Upper lobe of right lung (tissue), 1 donor: ENCODE measurements at places on chromosomes 3 and 15. TPM values are rescaled to one million over a fixed set of nuclear protein-coding genes. Genes with fewer than 3 reads are reported as not detected.

DNA sequence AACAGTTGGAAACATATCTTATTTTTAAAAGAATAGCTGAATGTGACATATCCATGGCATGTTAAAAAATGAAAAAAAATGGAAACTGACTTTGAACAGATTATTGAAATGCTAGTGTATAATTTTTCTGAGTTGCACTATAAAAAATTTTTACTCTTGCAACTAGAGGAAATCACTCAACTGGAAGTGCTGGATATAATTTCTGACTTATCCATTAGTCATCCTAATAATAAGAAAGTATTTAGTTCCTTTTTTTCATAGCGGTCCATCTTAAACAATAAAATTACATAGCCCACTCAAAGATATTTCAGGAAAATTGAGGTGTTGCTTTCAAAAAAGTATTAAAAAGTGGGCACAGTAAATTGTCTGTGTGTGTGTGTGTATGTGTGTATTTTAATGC, 80.7 kb downstream of the MBNL1 start:
- H3K27me3 ChIP-seq: no peaks in the 10 kb centered on the region
- no peak overlapping the region for H3K4me3 ChIP-seq
- no peak overlapping the region for H3K27ac ChIP-seq
- H3K4me1 ChIP-seq: peaks cover 33% of the 10 kb centered on the region
- DNase-seq: no peak
- H3K36me3 ChIP-seq: peaks cover 8% of the 10 kb centered on the region

DNA sequence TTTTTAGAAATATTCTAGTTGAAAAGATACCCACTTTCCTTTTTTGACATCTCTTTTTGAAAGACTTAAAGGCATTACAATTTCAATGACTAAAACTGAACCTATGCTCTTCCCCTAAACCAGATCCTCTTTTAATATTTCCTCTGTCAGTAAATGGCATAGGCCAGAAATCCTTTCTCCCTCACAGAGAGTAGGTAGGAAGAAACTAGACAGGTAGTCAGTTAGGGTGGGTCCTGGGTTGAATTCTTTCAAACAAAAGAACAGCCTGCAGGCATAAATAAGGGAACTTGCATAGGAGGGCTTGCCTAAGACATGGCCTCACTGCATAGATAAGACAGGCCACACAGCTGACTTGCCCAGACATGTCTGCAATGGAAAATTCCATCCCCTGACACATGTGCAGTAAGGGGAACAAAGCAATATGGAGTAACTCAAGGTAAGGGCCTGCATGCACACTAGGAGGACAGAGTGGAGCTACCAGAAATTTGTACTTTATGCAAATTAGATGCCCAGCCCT, 23.1 kb downstream of the PLSCR5 start:
- no peaks in the 10 kb centered on the region for H3K4me1 ChIP-seq
- DNase-seq: no peak
- no peaks in the 10 kb centered on the region for H3K36me3 ChIP-seq
- H3K27ac ChIP-seq: no peak overlapping the region
- H3K4me3 ChIP-seq: no peak overlapping the region
- H3K27me3 ChIP-seq: no peaks in the 10 kb centered on the region

- no peak overlapping the region for H3K27ac ChIP-seq
- peaks cover 2% of the 10 kb centered on the region for H3K4me1 ChIP-seq
- H3K36me3 ChIP-seq: no peaks in the 10 kb centered on the region
- DNase-seq: no peak
These were observed 224.9 kb upstream of the TOPAZ1 start for GRCh38 chr3:44016818-44017217.

- no peaks in the 10 kb centered on the region for H3K27me3 ChIP-seq
- H3K4me1 ChIP-seq: peaks cover 21% of the 10 kb centered on the region
- no peaks in the 10 kb centered on the region for H3K36me3 ChIP-seq
- peak; percentile 84 for DNase-seq
- H3K4me3 ChIP-seq: no peak overlapping the region
These were observed 17.3 kb downstream of the ZDHHC19 start for GRCh38 chr3:196193736-196194541.

- H3K36me3 ChIP-seq: no peaks in the 10 kb centered on the region
- no peak overlapping the region for H3K4me3 ChIP-seq
- DNase-seq: no peak
- H3K27me3 ChIP-seq: no peaks in the 10 kb centered on the region
These were observed 261.6 kb downstream of the CD47 start for GRCh38 chr3:107829185-107829584.

GRCh38 chr3:61803983-61804382, 242.6 kb downstream of the PTPRG start:
- no peak overlapping the region for H3K4me3 ChIP-seq
- H3K36me3 ChIP-seq: no peaks in the 10 kb centered on the region
- peaks cover 34% of the 10 kb centered on the region for H3K4me1 ChIP-seq
- no peak overlapping the region for H3K27ac ChIP-seq
- no peaks in the 10 kb centered on the region for H3K27me3 ChIP-seq

- no peak overlapping the region for H3K4me3 ChIP-seq
- H3K4me1 ChIP-seq: no peaks in the 10 kb centered on the region
- H3K27ac ChIP-seq: peak overlapping the region; percentile 2
- H3K27me3 ChIP-seq: no peaks in the 10 kb centered on the region
These were observed 87.3 kb downstream of the DHX30 start for GRCh38 chr3:47890126-47890827.

DNA sequence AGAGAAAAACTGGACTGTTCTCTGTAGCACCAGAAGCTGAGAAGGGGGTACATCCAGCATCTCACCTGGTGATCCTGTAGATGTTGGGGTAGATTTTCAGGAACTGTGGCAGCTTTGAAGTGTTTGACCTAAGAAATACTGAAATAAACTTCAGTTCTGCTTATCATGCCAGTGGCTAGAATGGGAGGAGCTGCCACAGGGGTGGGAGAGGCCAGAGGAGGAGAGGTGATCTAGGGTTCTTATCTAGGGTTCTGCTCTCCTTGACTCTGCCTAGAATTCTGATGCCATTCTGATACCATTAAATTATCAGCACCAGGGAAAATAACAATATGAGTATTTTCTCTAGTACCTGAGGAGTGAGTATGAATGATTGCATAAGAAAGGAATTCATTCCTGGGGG, 10.2 kb upstream of the CPOX start:
- H3K27ac ChIP-seq: no peak overlapping the region
- no peak overlapping the region for H3K4me3 ChIP-seq
- H3K36me3 ChIP-seq: no peaks in the 10 kb centered on the region

DNA sequence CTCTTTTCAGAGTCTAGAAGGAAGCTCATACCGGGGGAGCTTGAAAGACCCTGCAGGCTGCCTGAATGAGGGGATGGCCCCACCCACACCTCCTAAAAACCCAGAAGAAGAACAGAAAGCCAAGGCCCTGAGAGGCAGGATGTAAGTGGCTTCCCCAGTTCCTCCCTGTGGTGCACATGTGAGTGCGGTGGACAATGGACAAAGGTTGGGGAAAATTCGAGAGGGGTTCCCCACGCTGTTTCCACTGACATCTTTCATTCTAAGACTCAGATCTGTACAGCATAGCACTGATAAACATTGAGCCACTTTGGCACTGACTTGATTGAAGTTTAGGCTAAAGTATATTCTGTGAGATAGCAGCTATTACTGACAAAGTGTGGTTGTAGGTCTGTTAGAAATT, 79.5 kb upstream of the UMPS start:
- H3K36me3 ChIP-seq: no peaks in the 10 kb centered on the region
- H3K4me3 ChIP-seq: no peak overlapping the region
- no peaks in the 10 kb centered on the region for H3K27me3 ChIP-seq
- no peak for DNase-seq

DNA sequence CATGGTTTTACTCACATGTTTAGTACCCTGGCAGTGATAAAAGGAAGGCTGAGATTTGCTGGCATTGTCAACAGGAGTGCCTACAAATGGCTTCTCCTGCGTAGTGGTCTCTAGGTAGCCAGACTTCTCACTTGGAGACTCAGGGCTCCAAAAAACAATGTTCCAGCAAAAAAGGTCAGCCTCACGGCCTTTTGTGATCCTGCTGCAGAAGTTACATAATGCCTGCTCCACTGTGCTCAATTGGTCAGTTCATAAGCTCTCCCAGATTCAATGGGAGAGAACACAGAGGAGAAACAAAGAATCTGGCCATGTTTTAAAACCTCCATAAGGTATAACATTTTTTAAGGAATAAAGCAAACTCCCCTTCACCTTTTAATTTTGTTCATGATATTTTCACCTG, 76.1 kb upstream of the CMSS1 start:
- DNase-seq: no peak
- H3K27ac ChIP-seq: no peak overlapping the region
- no peaks in the 10 kb centered on the region for H3K4me1 ChIP-seq
- no peaks in the 10 kb centered on the region for H3K36me3 ChIP-seq
- H3K4me3 ChIP-seq: no peak overlapping the region
- no peaks in the 10 kb centered on the region for H3K27me3 ChIP-seq

DNA sequence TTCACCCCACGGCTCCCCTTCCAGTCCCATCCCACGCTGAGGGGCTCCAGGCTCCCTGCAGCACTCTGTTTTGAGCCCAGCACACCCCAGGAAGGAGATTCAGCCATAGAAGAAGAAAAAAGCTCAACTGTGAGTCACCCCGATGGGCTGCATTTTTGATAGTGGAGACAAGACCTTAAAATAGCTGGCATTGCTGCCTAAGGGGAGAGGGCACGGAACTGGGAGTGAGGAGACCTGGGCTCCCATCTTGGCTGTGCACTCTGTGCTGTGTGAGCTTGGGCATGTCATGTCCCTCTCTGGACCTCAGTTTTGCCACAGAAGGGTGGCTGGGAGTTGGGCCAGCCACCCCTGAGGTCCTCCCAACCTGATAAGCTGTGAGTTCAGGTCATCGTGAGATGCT, 57.2 kb upstream of the SMAD6 start:
- DNase-seq: no peak
- H3K27me3 ChIP-seq: no peaks in the 10 kb centered on the region
- no peaks in the 10 kb centered on the region for H3K36me3 ChIP-seq
- H3K4me1 ChIP-seq: peaks cover 25% of the 10 kb centered on the region
- no peak overlapping the region for H3K4me3 ChIP-seq

DNA sequence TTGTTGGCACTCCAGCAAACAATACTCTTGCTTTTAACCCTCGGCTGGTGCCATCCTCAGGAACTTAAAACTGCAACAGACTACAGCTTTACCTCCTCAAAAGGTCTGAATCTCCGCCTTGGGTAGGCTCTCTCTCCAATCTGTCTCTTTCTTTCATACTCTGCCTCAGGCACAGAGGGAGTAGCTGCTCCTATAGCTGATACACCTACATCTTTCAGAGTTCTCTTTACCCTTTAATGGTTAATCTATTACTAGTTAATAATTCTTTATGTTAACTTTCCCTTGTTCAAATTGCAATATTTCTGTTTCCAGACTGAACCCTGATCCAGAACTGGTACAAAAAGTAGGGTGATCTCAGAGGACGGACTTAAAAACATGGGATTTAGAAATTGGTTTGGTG, 66.2 kb downstream of the MAP4 start:
- no peaks in the 10 kb centered on the region for H3K27me3 ChIP-seq
- no peaks in the 10 kb centered on the region for H3K36me3 ChIP-seq
- H3K4me1 ChIP-seq: peaks cover 5% of the 10 kb centered on the region
- no peak for DNase-seq

GRCh38 chr15:69973102-69973714, 124.5 kb downstream of the TLE3 start:
- H3K27me3 ChIP-seq: peaks cover 5% of the 10 kb centered on the region
- no peaks in the 10 kb centered on the region for H3K36me3 ChIP-seq
- no peaks in the 10 kb centered on the region for H3K4me1 ChIP-seq

DNA sequence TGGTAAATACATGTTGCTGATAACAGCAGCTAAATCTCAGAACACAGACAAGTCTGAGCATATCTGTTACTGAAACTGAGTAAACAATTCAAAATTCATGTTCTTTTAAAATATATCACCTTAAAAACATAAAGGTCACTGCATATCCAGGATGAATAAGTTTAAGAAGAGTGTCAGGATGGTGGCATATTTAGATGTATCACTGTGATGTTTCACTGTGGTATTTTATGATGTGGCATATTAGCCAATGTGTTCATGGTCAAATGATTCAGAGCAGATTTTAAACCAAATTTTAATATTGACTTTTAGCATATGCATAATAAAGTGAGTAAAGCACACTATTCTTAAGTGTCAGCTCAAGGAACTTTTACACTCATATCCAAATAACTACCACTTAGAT, 346.4 kb upstream of the DPPA4 start:
- no peak overlapping the region for H3K27ac ChIP-seq
- H3K4me3 ChIP-seq: no peak overlapping the region
- H3K4me1 ChIP-seq: no peaks in the 10 kb centered on the region
- DNase-seq: no peak

DNA sequence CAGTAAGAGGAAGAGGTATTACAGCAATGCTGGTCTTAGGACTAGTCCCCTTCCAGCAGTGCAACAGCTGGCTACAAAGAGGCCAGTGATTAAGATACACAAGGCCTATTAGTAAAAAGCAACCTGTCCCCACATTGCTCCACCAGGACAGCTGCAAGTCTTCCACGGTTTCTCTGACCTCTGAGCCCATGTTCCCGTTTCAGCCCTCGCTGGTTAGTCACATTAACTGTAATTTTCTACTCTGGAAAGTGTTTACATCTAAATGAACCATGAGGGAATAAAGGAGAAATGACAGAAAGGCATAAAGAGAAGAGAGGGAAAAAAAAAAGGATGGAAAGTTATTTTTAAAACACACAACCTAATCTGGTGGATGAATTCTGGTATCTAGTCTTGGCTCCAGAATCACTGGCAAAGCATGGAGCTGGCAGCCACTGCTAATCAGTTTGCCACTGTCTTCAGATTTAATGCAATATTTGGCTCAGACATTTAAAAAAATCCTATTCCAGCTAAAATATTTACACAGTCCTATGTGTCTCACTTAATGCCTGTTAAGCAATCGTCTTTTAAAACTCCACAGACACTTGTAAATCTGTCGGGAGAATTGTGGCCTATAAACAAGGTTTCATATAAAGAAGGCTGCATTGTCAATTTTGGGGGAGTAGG, 154.9 kb downstream of the GREM1 start:
- no peaks in the 10 kb centered on the region for H3K27me3 ChIP-seq
- no peak overlapping the region for H3K4me3 ChIP-seq
- H3K4me1 ChIP-seq: no peaks in the 10 kb centered on the region
- no peaks in the 10 kb centered on the region for H3K36me3 ChIP-seq
- DNase-seq: no peak
- peak overlapping the region; percentile 38 for H3K27ac ChIP-seq

The ZNF860 gene
- total RNA-seq: 1.6 TPM

The PPP2R3A gene
- 7.4 TPM for total RNA-seq

The KCNMB3 gene
- 2.5 TPM for total RNA-seq

The HES1 gene
- total RNA-seq: 43.6 TPM

The KLHL6 gene
- 24.7 TPM for total RNA-seq

The CHST14 gene
- total RNA-seq: 14.1 TPM

The FAM107A gene
- 91.5 TPM for total RNA-seq

The ATP6V1A gene
- 102 TPM for total RNA-seq

The SLC28A1 gene
- total RNA-seq: not detected

The FANCD2OS gene
- not detected for total RNA-seq

The UNC13C gene
- 0.14 TPM for total RNA-seq

The SLC35A5 gene
- 40.5 TPM for total RNA-seq
